DMS53 (cell line): ENCODE measurements at places on chromosomes 4 and X.

DNA sequence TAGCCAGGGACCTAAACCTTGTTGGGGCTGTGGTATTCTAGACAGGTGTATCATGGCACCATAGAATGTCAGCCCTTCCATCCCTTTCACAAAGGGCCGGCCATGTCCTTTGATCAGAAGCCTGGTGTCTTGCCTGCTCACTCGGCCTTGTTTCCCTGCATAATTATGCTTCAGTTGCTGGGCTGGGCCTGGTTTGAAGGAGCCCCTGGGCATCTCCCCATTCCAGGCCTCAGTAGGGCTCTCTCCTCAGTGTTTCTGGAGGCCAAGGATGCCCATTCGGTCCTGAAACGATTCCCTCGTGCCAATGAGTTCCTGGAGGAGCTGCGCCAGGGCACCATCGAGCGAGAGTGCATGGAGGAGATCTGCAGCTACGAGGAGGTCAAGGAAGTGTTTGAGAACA lies 4.5 kb downstream of the PRRG3 start:
- no peak for DNase-seq

DNA sequence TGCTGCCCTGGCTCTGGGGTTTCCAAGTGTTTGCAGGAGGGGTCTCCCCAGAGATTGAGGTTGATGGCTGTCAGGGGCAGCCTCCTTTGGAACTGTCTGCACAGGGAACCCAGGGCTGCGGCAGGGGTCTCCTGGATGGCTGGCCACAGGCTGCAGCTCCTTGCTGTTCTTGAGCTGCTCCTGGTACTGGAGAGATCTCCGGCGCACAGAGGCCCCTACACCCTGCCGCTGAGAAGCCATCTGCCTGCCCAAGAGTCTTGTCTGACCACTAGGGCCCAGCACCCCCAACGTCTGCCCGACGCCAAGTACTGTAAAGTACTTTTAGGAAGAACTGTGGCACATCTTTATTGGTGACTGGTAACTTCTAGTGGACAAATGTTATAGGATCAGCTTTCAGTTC lies 13.5 kb downstream of the STIM2 start:
- DNase-seq, result no peak

GRCh38 chrX:43973249-43974099 lies at the start of gene NDP:
Gene NDP, minus strand, starts transcription at chrX:43973390. Its CDS starts 14,745 bp downstream, at chrX:43958645.
- DNase-seq, result peak; percentile 47

GRCh38 chrX:7542587-7543380 lies 300.2 kb upstream of the VCX start:
- DNase-seq, result no peak

GRCh38 chr4:65416891-65417290 lies 253.4 kb downstream of the EPHA5 start:
- peak; percentile 85 for DNase-seq

- DNase-seq, result no peak
Measured at GRCh38 chr4:165190591-165191347, 16.6 kb upstream of the KLHL2 start.

DNA sequence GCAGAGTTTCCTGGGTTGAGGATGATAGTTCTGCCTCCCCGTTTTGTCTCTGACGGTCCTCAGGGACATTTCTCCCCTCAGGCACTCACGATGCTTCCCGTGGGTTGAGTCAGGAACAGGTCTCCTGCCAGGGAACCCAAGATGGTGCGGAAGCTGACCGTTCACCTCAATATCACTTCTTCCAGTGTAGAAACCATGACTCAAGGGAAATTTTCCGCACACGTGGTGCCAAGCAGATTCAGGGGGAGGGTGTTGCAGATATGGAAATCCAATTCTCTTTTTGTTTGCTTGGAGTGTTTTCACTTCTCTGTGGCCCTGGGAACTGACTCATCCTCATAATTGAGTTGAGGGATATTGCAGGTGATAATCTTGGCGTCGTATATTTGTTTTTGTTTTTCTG lies 46.7 kb downstream of the CXorf49B start:
- peak; percentile 53 for DNase-seq

- peak; percentile 68 for DNase-seq
Measured at GRCh38 chr4:174461466-174462106, 60.7 kb downstream of the HPGD start.

GRCh38 chr4:117817301-117817700 lies 217.0 kb upstream of the NDST3 start:
- no peak for DNase-seq

GRCh38 chr4:126812076-126812475 lies 820.7 kb upstream of the INTU start:
- DNase-seq, result no peak

GRCh38 chr4:7086384-7086783 lies 18.5 kb upstream of the GRPEL1 start:
- DNase-seq, result no peak
